Transverse colon (tissue), 4 donors: ENCODE measurements at places on chromosomes 12 and 14. TPM values are rescaled to one million over a fixed set of nuclear protein-coding genes. Genes with fewer than 3 reads are reported as not detected.

The NDRG2 gene
- total RNA-seq = 144 TPM

The SRGAP1 gene
- total RNA-seq = 19.7 TPM

The RHOJ gene
- total RNA-seq = 2.9 TPM

The PARPBP gene
- total RNA-seq = 1.8 TPM

The C1QL4 gene
- total RNA-seq = not detected

DNA sequence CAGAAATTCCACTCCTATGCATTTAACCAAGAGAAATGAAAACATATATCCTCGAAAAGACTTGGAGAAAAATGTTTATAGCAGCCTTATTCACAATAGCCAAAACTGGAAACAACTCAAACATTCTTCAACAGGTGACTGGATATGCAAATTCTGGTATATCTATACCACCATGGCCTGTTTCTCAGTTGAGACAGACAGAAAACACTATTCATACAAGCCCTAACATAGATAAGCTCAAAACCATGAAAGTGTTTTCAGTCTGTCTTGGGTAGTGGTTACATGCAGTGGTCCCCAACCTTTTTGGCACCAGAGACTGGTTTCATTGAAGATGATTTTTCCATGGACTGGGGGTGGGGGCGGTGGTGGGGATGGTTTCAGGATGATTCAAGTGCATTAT is 83.8 kb downstream of the SRGAP1 start:
- no peaks in the 10 kb centered on the region for H3K4me1 ChIP-seq
- no peak overlapping the region for H3K4me3 ChIP-seq
- no peaks in the 10 kb centered on the region for H3K36me3 ChIP-seq

GRCh38 chr12:96980991-96981414 is 73.9 kb downstream of the NEDD1 start:
- DNase-seq = no peak
- H3K27ac ChIP-seq = no peak overlapping the region
- peaks cover 5% of the 10 kb centered on the region for H3K4me1 ChIP-seq
- no peaks in the 10 kb centered on the region for H3K36me3 ChIP-seq
- no peak overlapping the region for H3K4me3 ChIP-seq

DNA sequence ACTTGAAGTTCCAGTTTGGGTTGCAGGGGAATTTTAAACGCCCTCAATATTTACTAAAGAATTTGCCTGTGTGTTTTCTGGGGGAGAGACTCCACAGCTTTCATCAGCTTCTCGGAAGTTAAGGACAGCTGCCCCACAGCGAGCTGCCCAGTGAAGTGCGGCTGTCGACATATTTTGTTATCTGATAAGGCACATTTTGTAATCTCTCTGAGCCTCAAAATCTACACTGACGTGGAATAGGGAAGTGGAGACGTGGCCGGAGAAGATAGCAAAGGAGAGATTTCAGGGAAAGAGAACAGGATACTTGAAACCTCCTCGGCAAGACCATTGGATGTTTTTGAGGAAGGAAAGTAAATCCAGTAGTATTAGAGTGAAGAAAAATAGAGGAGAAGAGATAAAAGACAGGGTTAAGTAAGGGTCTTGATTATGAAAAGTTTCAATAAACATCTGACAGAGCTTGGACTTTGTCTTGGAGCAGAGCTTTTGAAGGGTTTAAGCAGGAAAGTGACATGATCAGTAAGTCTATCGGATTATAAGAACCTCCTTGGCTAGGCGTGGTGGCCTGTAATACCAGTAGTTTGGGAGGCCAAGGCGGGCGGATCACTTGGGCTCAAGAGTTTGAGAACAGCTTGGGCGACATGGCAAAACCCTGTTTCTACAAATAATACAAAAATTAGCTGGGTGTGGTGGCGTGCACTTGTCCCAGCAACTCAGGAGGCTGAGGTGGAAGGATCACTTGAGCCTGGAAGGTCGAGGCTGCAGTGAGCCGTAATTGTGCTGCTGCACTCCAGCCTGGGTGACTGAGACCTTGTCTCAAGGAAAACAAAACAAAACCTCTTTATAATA is 1.1 kb downstream of the POLR3B start:
- peak; percentile 17 for DNase-seq
- H3K27ac ChIP-seq = peak overlapping the region; percentile 95
- no peaks in the 10 kb centered on the region for H3K36me3 ChIP-seq
- no peaks in the 10 kb centered on the region for H3K27me3 ChIP-seq
- peaks cover 9% of the 10 kb centered on the region for H3K4me1 ChIP-seq

DNA sequence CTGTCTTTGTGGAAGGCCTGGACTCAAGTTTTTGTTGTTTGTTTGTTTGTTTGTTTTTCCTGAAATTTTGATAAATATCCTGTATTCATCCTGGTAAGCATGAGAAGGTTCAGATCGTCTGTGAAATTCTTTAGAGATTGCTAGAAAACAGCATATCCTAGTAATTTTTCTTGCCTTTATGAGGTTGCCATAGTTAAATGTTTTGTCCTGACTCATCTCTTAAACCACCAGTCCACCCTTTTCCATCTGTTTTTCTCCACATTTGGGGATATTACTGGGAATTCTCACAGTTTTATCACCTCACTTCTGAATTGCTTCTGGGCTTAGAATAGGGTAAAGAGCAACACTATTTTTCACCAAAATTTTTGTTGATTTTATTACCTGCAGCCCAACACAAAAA is 248.3 kb downstream of the FBXL14 start:
- H3K27me3 ChIP-seq = no peaks in the 10 kb centered on the region
- peaks cover 31% of the 10 kb centered on the region for H3K4me1 ChIP-seq

- H3K4me3 ChIP-seq = no peak overlapping the region
- no peaks in the 10 kb centered on the region for H3K36me3 ChIP-seq
- no peak for DNase-seq
Observed at GRCh38 chr14:18660585-18660922, 59.6 kb downstream of the OR11H12 start.

GRCh38 chr12:89682284-89682683 is 26.4 kb downstream of the ATP2B1 start:
- H3K36me3 ChIP-seq = no peaks in the 10 kb centered on the region
- no peak for DNase-seq
- H3K4me1 ChIP-seq = peaks cover 18% of the 10 kb centered on the region
- no peaks in the 10 kb centered on the region for H3K27me3 ChIP-seq
- no peak overlapping the region for H3K4me3 ChIP-seq

DNA sequence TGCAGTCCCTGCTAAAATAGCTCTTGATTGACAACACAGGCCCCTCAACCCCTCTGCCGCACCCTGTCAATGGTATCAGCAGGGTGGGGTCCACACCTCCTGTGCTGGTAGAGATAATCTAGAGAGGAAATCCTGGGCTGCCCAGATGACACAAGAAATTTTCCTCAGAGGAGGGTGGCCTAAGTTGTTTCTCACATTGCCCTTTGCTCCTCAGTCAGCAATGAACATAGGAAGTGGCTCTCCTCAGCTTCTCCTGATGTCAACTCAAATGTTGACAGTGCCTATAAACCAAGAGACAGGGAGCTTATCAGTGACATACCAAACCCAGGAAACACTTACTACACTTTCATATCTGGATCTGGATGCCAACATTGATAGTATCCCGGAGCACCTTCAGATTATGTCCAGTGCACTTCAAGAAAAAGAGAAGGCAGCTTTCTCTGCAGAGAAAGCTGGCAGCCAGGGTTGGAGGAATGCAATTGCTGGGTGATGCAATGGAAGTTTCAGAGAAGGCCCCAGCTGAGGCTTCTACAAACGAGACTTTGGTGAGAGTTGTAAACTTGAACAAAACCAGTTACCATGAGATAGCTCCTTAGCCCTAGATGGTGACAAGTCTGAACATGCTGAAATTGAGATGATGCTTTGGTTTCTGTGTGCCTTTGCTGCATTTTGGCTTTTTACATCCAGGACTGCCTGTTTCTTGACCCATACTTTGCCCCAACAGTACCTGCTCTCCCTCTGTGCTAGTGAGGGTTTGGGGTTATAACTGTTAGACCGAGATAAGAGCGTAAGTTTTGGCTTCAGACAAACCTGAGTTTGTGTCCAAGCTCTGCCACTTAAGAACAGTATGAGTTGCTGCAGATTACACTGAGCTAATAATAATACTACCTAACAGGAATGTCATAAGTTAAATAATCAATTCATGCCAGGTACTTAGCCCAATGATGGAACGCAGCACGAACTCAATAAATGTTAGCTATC is 183.5 kb downstream of the NUAK1 start:
- H3K4me3 ChIP-seq = no peak overlapping the region
- H3K27me3 ChIP-seq = no peaks in the 10 kb centered on the region
- H3K27ac ChIP-seq = no peak overlapping the region
- no peaks in the 10 kb centered on the region for H3K4me1 ChIP-seq

DNA sequence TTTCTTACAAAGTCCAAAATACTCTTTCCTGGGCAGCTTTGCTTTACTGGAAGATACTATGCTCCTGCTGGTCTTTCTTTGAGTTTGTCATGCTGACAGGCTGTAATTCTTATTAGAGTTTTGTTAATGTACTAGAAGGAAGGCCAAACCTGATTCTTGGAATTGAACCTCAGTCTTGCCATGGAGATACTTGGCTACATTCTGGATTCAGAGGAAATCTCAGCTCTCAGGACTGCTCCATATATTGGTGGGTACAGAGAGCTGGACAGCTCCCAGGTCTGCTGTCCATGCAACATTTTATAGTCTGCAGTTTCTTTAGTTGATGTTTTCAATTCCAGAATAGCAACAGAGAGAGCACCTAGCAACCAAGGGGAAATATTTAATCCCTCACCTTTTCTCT is 363.1 kb upstream of the STXBP6 start:
- DNase-seq = no peak
- H3K4me1 ChIP-seq = no peaks in the 10 kb centered on the region
- H3K36me3 ChIP-seq = no peaks in the 10 kb centered on the region
- H3K27ac ChIP-seq = no peak overlapping the region
